ENCODE measurements at places on chromosomes 6 and 20.

DNA sequence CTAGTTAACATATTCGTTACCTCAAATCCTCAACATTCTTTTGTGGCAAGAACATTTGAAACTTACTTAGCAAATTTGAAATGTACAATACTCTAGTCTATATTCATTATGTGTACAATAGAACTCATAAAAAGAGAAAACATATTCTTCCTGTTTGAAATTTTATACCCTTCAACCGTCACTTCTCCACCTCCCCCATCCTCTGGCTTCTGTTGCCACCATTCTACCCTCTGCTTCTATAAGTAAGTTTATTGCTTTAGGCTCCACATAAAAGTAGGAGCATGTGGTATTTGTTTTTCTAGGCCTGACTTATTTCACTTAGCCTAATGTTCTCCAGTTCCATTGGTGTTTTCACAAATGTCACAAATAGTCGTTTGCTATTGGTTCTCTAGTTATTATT is 205.3 kb downstream of the TENT5A start:
- DNase-seq: no peak

DNA sequence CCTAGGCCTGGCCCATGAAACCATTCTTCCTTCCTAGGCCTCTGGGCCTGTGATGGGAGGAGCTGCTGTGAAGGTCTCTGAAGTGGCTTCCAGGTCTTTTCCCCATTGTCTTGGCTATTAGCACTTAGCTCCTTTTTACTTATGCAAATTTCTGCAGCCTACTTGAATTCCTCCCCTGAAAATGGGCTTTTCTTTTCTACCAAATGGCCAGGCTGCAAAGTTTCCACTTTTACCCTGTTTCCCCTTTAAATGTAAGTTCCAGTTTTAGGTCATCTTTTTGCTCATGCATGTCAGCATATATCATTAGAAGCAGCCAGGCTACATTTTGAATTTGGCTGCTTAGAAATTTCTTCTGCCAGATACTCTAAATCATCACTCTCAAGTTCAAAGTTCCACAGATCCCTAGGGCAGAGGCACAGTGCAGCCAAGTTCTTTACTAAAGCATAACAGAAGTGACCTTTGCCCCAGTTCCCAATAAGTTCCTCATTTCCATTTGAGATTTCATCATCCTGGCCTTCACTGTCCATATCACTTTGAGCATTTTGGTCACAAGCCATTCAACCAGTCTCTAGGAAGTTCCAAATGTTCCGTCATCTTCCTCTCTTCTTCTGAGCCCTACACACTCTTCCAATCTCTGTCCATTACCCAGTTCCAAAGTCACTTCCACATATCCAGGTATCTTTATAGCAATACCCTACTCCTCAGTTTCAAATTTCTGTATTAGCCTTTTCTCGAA is 71.9 kb downstream of the TBC1D7 start:
- DNase-seq: no peak

- peak; percentile 89 for DNase-seq
Observed at GRCh38 chr6:149565527-149566409, at the start of gene GINM1. TSS of gene GINM1 (plus strand) at chr6:149566375. CDS start at chr6:149566415, 40 bp downstream.

DNA sequence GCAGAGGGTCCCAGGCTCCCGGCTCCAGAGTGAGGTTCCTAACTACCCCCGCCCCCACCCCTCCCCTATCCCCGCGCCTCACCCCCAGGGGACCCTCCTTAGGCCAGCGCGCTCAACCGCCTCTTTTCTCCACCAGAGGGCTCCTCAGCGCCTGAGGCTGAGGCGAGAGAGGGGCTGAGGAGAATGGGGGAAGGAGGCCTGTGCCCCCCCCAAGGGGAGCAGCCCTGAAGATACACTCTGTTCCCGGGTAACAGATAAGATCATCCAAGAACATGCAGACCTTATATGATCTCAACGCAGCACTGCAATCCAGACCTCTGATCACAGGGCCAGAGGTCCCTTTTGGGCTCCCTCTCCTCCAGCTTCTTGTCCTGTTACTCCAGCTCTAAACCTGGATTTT is 43.3 kb upstream of the MRPS10 start:
- no peak for DNase-seq

DNA sequence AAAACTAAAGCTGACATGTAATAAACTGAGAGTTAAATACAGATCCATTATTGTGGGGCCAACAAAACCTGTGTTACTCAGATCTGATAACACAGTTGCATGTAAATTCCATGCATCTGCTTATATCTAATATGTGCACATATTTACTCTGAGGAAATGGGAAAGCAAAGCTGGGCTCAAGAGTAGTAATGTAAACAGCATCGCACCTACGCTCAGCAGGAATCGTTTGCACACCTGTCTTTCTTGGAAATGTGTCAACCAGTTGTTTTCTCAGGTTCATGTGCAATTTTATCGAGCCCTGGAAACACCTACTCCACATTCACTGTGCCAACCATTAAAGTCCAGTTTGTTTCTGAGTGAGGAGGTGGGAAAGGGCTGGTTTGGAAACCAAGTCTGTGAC is 80.3 kb upstream of the CNKSR3 start:
- no peak for DNase-seq

DNA sequence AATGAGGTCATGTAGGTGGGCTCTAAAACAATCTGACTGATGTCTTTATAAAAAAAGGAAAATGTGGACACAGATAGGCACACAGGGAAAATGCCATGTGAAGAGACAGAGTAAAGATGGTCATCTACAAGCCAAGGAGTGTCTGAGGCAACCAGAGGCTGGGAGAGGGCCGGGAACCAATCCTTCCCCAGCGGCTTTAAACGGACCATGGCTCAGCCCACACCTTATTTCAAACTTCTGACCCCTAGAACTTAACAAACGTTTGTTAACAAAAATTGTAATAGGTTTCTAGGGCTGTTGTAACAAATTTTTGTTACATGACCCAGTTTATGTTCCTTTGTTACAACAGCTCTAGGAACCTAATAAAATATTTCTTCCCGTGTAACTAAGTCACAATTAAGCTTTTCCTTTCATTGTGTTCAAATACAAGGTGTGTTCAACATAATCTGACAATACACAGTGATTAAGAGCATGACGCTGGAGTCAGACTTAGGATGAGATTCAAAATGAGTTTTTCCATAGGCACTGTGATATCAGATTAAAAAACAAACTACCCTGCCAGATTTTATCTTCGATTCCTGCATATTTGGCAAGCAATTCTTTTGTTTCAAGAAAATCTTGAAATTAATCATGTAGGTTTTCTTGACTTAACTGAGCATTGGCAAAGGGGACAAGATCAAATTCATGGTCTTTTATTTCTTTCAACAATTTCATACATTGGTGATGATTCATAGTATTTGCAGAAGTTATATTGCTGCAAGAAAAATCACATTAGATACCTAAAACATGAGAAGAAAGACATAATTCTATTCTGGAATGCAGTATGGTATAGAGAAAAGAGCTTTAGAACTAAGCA is 169.5 kb upstream of the RIPOR2 start:
- DNase-seq: no peak

DNA sequence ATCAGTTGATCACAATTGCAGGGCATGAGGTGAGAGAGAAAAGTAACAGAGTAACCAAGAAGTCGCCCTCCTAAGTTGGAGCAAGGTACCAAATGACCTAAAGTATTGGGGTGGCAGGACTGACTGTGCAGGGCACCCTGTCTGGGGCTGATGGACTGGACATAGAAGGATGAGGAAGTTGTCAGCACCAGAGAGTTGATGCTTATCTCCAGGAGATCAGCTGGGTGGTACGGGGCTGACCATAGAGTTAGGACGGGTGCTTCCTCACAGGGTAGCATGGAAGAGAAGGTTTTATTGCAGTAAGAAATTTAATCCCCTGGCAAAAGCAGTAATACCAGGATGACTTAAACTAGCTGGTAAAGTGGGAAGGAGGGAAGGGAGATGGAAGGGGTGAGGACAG is 66.7 kb downstream of the TMEM170B start:
- DNase-seq: no peak

- no peak for DNase-seq
Observed at GRCh38 chr20:48597521-48598302, 230.1 kb downstream of the PREX1 start.

DNA sequence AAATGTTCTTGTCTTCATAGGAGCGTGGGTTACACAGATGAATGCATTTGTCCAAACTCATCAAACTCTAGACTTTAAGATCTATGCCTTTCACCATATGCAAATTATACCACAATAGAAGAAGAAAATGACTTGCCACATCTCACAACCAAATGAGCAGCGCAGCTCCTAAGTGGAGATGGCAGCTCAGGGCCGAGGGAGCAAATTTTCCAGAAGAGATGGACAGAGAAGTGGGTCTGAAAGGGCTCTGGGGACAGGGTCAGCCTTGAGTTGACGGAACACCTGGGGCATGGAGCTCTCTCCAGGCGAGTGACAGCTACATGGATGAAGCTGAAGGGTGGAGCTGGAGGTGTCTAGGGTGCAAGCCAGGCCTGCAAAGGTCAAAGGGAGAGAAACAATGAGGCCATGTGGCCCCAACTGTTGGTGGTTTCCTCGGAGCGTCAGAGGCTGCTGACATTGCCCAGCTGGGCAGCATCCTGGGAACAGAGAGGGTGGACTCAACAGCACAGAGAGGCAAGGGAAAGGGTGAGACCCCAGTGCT is 228.3 kb downstream of the NRN1 start:
- no peak for DNase-seq

GRCh38 chr20:805713-806112 is 27.8 kb upstream of the FAM110A start:
- no peak for DNase-seq

DNA sequence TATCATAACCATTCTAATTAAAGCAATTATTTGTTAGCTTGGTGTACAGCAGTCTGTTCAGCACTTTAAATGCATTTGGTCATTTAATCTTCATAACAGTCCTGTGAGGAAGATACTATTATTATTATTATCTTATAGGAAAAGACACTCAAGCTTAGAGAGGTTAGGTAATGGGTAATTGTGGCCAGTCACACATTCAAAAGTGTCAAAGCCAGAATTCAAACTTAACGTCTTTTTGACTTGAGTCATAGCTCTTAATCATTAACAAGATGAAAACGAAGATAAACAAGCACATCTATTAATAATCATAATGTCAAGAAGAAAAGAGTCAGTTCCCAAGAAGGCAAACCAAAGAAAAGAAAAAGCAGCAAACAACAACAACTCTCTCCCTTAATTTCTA is 251.0 kb downstream of the SYNE1 start:
- no peak for DNase-seq
